ENCODE measurements at places on chromosomes 5 and 9.

GRCh38 chr5:79546782-79547428 lies 33.0 kb upstream of the HOMER1 start:
- DNase-seq, result no peak

DNA sequence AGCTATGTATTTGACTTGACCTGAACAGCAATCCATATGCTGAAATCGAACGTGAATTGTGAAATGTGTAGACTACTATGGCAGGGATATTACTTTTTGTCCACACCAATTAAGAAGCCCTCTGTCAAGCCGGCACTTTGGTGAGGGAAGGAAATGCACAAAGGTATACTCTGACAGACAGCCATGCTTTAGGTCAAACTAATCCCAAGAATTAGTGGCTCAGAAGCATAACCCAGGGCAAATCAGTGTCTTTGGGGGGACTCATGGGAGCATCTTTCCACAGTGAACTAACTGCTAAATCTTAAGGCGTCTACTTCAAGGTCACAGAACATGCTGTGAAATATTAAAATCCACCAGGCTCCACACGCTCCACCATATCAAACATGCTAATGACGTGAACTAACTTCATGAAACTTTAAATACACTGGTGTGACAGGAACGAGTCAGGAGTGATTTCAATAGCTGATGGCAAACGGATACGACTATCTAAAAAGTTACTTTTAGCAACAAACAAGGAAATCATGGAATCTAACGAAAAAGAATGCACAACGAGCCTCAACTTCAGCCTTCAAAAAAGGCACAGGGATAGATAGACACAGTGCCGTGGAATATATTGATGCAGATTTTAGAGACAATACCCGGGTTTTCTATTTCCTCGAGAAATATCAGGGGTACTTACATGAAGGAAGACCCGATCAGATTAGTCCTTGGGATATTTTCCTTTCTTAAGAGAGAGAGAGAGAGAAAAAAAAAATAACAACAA lies 527 bp downstream of the MEF2C start:
- DNase-seq, result no peak

DNA sequence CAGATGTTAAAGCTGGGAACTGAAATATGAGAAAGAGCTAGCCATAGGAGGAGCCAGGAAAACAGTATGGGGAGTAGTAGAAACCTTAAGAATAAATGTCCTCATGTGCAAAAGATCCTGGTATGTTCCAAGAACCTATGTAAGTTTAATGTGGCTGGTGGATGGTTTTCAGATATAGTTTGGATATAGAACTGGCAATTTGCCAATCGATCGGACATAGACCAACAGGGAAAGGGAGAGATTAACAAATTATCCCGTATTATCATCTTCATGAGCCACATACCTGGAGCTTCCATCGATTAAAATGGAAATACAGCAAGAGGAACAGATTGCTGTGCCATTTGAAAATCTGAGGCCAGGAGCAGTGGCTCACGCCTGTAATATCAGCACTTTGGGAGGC lies 388.7 kb downstream of the PRELID2 start:
- no peak for DNase-seq

DNA sequence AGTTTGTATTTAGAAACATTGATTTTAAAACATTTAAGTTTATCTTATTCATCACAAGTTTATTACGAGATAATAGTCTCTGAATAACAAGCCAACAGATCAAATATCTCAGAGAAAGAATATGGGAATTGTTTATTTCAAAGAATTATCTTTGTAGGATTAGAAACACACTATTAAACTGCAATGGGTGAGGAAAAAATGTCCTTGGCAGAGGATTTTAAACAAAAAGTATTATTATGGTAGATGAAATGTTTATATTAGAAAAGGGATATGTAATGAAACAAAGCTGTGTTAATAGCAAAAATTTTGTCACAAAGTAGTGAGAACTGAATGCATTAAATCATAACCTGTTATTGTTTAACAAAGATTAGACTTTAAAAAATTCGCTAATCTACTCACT lies 1382.9 kb upstream of the DMAC1 start:
- no peak for DNase-seq

GRCh38 chr5:173733831-173734501 lies 117.5 kb upstream of the BOD1 start:
- DNase-seq, result no peak

DNA sequence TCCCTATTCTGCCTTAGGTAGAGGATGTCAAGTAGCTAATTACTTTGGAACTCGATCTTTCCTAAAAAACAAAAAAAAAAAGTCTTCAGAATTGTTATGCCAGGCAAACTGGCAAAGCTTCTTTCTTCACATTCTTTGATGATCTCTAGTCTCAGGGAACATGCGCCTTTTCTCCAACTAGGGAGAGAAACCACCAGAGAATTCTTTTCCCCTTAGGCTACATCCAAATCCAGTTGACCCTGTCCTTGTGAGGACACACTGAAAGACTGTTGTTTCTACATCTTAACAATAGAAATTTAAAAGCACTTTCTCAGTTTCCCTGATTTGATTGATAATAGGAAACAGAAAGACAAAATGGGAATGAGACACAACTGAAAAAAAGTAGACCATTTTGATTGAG lies 94.7 kb upstream of the ITGA2 start:
- DNase-seq, result no peak

- no peak for DNase-seq
Observed at GRCh38 chr9:6171667-6172066, 43.9 kb upstream of the IL33 start.

DNA sequence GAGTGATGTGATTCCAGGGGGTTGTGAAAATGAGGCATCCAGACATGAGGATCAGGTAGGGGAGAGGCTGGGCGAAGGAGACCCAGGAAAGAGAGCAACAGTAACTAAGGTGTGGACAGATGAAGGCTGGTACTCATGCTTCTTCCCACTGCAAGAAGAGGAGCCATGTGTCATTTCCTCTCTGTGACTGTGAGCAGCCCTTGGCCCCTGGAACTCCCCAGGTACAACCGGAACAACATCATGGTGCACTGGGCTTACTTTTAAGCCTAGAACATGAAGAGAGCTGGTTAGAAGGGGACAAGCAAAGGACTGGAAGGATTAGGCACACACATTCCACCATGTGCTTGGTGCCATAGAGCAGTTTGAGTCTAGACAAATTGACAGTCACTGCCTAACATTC lies 10.9 kb upstream of the IL12B start:
- no peak for DNase-seq

GRCh38 chr5:109416882-109417281 lies 7.1 kb upstream of the PJA2 start:
- no peak for DNase-seq

- no peak for DNase-seq
Observed at GRCh38 chr5:83767409-83767992, 46.8 kb upstream of the HAPLN1 start.

DNA sequence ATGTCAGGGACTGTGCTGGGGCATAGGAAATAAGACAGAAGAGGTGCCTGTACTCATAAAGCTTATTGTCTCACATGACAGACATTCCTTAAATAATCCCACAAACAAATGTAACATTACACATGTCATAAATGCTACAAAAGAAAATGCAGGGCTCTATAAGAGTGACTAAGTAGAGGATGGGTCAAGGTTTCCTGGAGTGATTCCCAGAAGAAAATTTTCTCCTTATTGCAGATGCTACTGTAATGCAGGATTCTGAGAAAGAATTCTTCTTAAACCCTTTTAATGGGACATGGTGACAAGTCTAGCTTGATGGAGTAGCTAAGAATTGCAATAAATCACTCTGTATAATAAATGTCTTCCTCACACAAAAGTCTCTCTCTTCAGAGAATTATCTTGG lies 55.7 kb downstream of the SH3TC2 start:
- no peak for DNase-seq

- no peak for DNase-seq
Observed at GRCh38 chr5:107121793-107122519, 548.8 kb downstream of the EFNA5 start.

DNA sequence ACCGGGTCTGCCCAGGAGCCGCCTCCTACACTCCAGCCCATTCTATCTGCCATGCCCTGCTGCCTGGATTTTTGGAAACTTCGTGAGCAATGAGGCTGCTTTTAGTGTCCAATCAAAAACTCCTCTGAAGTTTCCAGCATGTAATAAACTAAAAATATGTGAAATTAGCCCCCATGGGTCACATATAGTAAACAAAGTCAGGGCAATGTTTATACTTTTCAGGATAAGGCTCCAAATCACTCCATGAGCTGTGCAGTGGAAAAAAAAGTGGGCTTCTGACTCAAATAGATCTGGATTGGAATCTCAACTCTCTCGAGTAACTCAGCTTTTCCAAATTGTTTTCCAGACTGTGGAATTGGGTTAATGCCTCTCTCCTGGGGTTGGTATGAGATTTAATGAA lies 68.2 kb downstream of the PIK3R1 start:
- DNase-seq, result no peak

GRCh38 chr5:125549322-125549911 lies 803.0 kb upstream of the ZNF608 start:
- DNase-seq, result no peak

- DNase-seq, result no peak
Observed at GRCh38 chr5:150137168-150137957, 18.3 kb downstream of the PDGFRB start.

DNA sequence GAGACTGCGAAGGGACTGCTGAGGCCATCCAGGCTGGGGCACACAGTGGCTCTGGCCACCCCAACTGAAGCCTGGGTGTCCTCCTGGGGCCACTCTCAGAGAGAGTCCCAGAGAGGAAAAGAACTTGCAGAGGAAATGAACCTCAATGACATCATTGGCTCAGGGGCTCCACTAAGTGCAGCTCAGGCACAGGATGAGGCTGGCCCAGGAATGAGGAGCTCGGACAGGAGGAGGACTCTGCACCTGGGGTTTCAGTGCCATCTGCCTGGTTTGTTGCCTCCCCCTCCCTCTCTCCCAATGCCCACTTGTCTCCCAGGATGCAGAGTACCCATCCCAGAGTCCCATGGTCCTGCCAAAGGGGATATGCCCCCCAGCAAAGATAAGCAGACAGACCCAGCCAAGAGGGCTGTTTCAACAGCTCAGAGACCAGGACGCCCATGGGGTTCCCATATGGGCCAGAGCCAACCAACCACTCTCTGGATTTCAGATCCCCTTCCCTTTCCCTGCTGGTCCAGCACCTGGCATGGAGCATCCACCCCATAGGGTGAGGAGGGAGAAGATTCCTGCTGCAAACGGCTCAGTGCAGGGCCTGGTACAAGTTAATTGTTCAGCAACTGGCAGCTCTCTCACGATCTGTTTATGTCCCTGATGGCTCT lies 26.9 kb upstream of the OLFM1 start:
- DNase-seq, result no peak

- no peak for DNase-seq
Observed at GRCh38 chr5:141692919-141693725, 11.1 kb upstream of the ARAP3 start.

GRCh38 chr9:72312386-72312987 lies 52.5 kb downstream of the ZFAND5 start:
- DNase-seq, result no peak

GRCh38 chr5:72633649-72634048 lies 126.4 kb upstream of the ZNF366 start:
- no peak for DNase-seq

DNA sequence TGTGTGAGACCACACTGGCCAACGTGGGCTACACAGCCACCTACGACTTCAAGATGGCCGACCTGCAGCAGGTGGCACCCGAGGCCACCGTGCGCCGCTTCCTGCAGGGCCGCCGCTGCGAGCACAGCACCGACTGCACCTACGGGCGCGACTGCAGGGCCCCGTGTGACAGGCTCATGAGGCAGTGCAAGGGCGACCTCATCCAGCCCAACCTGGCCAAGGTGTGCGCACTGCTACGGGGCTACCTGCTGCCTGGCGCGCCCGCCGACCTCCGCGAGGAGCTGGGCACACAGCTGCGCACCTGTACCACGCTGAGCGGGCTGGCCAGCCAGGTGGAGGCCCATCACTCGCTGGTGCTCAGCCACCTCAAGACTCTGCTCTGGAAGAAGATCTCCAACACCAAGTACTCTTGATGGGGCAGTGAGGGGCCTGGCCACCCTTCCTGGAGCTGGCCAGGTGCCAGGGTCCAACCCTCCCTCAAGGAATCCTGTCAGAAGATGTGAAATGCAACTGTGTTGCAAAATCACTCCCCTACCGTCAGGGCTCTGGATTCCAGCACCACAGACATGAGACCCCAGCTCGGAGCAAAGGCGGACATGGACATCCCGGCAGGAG lies 11.1 kb downstream of the DIPK1B start:
- no peak for DNase-seq

GRCh38 chr5:111070272-111071134 lies 1.0 kb upstream of the TSLP start:
- no peak for DNase-seq

DNA sequence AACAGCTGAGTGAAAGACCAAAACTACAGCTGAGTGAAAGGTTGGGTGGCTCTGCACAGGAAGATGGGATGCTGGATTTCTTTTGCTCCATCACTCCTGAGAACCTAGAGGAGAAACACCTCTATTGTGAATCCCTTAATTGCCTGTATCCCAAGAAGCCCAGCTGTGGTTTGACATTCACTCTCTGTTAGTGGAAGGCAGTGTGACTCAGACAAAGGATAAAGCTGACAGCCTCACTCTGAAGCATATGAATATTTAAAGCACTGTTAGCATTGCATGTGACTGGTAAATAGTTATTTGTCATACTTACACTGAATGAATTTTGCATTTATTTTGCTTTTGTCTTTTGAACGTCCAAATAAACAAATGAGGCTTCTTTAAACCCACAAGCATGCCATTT lies 367.1 kb upstream of the RIOK2 start:
- no peak for DNase-seq

- no peak for DNase-seq
Observed at GRCh38 chr9:136100700-136101614, 5.9 kb upstream of the NACC2 start.

- no peak for DNase-seq
Observed at GRCh38 chr9:86749894-86750255, 197.4 kb downstream of the GAS1 start.

DNA sequence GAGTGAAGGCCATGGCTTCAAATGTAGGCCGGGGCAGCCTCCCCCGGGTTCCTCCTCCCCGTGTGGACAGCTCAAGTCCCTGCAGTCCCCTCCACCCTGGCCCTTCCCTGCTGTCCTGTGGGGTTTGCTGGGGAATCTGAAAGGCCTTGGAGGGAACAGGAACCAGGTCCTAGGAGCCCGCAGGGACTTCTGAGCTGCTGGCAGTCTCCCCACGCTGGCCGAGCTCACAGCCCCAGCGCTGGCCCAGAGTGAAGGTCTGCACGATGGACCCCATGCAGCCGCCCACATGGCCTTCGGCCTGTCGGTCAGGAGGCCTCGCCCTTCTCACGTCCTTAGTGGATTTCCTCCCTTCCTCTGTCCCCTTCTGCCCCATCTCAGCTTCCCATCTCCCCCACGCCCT lies 25.7 kb upstream of the NOTCH1 start:
- no peak for DNase-seq
